Liver (tissue), 10 donors: ENCODE measurements at places on chromosomes 7 and 10.

DNA sequence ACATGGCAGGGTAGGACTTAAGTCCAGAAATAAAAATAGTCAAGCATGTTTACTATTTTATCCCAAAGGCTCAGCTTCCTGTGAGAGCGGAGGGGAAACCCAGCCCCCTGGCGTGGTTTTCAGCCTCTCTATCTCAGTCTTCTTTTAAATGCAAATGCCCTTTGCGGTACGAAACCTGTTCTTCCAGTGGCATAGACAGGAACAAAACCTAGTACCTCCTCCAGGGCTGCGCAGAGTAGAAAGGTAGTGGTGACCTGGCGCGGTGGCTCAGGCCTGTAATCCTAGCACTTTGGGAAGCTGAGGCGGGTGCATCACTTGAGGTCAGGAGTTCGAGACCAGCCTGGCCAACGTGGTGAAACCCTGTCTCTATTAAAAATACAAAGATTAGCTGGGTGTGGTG is 181.3 kb upstream of the FOXK1 start:
- DNase-seq, result no peak

DNA sequence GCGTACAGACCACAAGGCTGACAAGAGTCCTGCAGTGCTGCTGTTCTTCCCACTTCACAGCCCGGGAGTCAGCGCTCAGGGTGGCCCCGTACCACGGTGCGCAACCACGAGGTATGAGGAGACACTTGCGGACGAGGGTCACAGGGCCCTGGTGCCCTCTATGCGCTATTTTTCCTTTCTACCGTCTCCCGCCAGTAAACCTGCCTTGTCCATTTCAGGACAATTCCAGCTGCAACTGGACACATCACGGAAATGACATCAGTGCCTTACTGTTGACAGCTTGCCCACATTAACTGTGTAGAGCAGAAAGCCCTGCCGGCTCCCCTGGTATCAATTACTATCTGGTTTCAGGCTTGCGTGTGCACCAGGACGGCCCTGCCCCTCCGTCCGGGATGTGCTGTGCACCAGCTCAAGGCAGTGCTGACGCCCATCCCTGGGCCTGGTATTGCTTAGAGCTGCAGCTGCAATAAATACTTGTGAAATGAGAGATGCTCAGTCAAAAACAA is 65.1 kb downstream of the ZRANB1 start:
- DNase-seq, result no peak

- no peak for DNase-seq
Observed at GRCh38 chr10:105968666-105969065, 1195.8 kb downstream of the SORCS1 start.

DNA sequence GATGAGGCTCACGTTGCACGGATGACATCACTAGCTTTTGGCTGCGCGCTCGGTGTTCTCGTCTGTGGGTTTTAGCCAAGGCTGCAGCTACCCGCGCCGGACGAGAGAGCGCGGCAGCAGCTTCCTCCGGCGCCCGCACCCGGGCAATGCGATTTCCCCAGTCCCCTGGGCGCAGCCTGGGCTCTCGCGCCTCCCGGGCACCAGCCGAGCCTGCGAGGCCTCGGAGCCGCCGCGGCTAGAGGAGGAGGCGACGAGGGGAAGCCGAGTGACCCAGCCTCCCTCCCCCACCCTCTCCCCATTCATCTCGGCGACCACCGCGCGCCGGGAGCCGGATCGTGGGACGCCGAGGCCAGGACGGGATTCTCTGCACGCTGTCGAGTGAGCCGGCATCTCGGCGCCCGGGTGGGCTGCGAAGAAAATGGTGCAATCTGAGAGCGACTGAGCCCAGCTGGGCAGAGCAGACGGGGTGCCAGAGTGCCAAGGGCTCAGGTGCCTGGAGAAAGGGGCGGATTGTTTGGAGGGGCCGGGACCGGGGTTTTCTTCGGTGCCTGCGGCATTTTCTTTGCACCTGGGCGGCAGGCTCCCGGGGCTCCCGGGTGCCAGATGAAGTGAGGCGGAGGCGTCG is 1.2 kb upstream of the TMEM178B start:
- no peak for DNase-seq

DNA sequence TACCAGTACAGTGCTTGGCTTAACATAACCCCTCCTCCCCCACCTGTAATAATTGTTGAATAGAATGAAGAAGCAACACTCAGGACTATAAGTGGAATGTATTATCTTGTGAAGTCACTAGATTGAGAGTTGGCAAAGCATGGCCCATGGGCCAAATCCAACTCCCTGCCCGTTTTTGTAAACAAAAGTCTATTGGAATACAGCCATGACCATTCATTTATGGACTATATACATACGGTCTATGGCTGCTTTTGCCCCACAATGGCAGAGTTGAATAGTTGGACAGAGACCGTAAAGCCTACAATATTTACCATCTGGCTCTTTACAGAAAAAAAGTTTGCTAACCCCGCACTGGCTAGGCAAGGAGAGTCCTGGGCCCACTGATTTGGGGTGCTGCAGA is 48.1 kb upstream of the CYCS start:
- DNase-seq, result no peak

DNA sequence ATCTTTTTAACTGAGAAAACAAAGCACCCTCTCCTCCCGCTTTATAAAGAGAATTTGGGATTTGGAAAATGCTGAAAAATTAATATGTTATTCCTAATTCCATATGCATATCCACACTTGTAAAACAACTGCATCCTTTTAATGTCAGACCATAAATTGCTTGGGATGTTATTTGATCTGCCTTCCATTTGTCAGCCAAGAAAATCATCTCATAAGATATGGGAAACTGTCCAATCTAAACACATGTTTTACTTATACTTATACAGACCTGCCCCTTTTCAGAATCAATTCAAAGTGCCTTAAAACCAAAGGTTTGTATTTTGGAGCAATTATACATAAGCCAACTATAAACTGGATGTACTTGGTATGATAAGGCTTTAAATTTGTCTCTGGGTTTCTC is 595.5 kb upstream of the PFKP start:
- DNase-seq, result no peak

GRCh38 chr7:1564603-1565022 is 5.2 kb downstream of the PSMG3 start:
- no peak for DNase-seq

DNA sequence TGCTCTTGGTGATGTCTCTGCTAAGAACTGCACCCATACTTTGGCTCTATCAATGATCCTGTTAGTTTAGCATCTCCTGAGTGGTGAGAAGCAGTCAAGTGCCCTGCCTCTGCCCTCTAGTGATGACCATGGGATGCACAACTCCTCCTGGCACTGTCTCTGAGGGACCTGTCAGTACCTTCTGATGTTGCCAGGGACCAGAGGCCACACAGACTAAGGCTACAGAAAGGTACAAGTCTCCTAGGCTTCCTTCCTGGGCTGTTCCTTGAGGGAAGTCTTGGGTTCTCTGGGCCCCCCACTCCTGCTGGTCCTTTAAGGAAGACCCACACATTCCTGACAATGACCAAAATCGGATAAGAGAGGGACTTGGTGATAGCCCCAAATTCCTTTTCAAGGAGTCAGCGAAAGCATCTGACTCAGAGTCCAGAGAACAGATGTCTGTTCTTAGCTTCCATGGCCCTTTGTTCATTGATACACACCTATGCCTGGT is 15.3 kb downstream of the NKX2-3 start:
- no peak for DNase-seq

DNA sequence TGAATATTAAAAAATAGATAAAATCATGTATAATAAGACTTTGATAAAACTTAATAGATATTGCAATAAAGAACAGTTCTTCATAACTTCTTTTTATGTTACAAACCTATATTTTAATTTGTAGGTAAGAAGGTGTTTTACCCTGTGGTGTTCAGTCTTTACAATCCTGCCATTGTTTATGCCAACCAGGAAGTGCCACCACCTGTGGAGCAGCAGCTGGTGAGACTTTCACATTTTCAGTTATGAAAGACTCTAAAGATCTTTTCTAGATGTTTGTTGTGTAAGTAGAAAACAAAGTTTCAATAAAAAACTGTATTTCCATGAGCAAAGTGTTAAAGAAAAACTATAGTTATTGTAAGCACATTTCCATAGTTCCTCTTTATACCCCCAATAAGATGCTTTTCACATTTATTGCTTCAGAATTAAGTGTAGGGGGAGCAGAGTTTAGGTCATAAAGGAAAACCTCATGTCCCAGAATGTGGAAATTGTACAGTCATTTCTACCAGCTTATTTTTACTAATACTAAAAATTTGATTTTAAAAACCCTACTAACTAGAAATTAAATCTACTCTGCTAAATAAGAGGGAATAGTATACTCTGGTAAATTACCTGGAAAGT is 28.7 kb downstream of the CSGALNACT2 start:
- no peak for DNase-seq

DNA sequence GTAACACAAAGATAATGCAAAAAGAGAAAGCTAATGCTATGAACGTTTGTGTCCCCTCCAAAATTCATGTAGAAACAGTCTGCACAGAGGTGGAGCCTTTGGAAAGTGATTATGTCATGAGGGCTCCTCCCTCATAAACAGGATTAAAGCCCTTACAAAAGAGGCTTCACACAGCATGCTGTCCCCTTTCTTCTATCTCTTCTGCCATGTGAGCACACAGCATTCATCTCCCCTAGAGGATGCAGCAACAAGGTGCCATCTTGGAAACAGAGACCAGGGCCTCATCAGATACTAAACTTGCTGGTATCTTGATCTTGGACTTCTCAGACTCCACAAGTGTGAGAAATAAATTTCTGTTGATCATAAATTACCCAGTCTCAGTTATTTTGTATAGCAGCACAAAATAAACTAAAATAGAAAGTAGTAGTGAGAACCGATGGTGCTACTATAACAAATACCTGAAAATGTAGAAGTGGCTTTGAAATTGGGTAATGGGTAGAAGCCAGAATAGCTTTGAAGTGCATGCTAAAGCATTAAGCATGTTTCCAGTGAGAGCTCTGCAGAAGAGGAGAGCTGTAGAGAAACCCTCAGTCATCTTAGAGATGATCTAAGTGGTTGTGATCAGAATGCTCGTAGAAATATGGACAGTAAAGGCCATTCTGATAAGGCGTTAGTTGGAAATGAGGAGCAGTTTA is 108.7 kb downstream of the DNAJC1 start:
- DNase-seq, result no peak

GRCh38 chr10:79502561-79503309 is 9.6 kb upstream of the EIF5AL1 start:
- DNase-seq, result no peak

GRCh38 chr7:100799037-100799896 is 28.1 kb downstream of the EPHB4 start:
- DNase-seq, result peak; percentile 70

DNA sequence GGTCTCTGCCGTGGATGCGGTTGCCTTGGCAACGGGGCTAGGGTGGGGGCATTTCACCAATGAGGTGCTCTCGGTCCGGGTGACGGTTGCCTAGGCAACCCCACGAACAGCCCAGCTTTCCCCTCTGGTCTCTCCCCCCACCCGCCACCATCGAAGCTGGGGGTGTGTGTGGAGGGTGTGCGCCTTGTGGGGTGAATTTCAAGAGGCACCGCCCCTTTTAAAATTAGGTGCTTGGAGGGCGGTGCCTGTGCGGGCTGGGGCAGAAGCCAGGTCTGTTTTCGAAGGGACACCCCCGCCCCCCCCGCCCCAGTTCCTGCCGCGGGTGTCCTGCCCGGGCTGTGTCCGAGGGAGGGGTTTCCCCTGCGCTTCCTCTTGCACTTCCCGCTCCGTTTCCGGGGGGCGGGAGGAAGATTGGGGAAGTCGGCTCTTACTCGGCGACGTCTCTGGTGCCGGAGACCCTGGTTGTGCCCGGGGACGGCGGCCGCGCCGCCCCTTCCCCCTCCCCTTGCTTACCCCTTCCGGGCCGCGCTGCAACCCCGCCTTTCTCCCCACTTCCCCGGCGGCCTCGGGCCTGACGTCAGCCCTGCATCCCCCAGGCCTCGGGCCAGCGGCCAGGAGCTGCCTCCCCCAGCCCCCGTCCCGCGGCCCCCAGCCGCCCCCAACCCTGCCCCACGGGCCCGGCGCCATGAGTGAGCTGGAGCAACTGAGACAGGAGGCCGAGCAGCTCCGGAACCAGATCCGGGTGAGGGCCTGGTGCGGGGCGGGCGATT is 2.2 kb downstream of the GNB2 start:
- DNase-seq, result peak; percentile 76

DNA sequence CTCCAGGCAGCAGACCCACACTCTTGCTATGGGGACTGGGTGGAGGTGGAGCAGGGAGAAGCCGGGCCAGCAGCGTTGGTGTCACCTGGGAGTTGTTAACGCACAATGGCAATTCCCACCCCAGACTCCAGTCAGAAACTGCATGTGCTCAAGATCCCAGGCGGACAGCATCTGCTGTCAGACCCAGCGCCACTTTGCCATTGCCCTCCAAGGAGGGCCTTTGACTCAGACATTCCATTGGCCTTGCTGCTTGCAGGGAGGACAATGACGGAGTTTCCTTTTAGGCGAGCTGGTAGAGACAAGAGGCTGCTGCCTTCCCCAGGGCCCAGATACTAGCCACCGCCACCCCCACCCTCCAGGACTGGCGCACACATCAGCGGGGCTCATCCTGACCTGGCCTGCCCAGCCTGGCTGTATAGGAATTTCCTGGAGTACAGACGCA is 34.5 kb downstream of the ZNF775 start:
- no peak for DNase-seq

- DNase-seq, result no peak
Observed at GRCh38 chr7:2237109-2237602, 4.4 kb upstream of the MAD1L1 start.

DNA sequence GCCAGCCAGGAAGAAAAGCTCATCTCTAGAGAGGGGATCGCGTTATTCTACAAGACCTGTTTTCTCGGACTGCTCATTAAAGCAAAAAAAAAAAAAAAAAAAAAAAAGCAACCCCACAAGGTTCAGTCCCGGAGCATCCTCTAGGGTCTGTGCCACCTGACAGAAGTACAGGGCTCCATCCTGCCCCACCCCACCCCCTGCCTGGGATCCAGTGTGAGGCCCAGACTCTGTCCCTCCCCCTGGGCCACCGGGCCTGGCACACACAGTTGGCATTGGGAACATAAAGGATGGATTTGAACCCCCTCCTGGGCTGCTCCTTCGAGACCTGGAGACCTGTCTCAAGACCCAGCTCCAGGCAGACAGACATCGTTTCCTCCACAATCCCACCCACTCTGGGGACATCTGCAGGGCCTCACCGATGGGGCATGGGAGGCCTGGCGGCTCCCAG is 688 bp downstream of the ORAI2 start:
- no peak for DNase-seq

- DNase-seq, result no peak
Observed at GRCh38 chr10:110833234-110833940, 38.3 kb upstream of the PDCD4 start.

GRCh38 chr7:24172856-24173255 is 111.1 kb upstream of the NPY start:
- DNase-seq, result no peak
